Stimulated activated CD8-positive, alpha-beta memory T cell treated with anti-CD3 and anti-CD28 coated beads, Interleukin-7, amount 100 ng/mL, for 4 hours (primary cell): ENCODE measurements at places on chromosomes 4 and X.

DNA sequence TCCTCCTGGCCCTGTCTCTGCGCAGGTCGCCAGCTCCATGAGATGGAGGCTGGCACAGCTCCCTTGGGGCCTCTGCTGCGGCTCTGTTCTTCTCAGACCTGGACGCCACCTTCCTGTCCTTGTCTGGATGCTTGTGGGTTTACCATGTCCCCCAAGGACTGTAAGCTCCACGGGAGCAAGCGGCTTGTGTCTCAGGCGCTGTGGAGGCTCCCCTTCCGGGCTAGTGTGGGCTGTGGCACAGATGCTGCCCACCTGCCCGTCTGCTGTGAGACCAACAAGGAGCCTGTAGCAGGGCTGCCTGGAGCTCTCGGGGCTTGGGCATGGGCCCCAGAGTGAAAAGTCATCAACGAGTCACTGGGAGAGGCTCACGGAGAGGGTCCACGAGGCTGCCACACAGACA is 25.2 kb downstream of the NAT8L start:
- DNase-seq = no peak

GRCh38 chr4:78250500-78250899 is 193.4 kb downstream of the FRAS1 start:
- no peak for DNase-seq

DNA sequence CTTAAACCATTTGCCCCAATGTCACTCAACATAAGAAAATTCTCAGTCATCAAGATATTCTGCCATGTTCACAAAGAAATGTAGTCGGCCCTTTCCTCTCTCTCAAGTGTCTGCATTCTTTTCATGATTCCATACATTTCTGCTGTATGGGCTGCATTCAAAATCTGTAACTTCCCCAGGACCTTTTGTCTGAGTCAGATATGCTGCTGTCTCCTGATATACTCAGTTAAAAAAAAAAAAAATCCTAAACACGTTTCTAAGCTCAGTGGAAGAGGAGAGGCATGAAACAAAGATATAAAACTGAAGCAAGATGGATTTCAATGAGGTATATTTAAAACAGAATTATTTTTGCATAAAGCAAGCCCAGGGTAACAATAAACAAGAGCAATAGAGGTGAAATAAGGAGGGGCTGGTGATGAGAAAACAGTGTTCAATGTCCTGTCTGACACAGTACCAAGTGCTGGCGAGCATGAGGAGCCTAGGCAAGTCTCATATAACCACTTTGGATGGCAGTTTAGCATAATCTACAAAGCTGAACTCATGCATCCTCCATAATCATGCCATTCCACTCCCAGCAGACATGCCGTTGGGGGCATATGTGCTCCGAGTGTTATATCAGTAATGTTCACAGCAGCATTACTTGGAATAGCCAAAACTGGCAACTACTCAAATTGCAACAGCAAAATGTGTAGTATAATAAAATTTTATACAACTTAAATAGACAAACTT is 76.7 kb downstream of the MANBA start:
- DNase-seq = no peak

- no peak for DNase-seq
These were observed 71.4 kb downstream of the AREG start for GRCh38 chr4:74516303-74516702.

DNA sequence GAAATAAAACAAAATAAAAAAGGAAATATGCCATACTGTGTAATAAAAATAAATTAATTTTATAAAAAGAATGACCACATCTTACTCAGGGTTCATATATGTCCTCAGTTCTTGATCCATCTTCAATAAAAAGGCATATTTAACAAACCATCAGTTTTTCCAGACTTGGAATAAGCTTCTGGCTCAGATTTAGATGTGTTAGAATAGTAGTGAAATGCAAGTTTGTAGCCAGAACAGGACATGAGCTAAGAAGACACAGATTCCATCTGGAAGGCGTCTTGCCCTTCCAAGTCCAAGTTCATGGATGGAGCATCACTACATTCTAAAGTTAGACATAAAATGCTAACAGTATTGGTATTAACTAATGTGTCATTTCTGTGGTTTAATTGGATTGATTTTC is 10.3 kb upstream of the LSM6 start:
- no peak for DNase-seq

DNA sequence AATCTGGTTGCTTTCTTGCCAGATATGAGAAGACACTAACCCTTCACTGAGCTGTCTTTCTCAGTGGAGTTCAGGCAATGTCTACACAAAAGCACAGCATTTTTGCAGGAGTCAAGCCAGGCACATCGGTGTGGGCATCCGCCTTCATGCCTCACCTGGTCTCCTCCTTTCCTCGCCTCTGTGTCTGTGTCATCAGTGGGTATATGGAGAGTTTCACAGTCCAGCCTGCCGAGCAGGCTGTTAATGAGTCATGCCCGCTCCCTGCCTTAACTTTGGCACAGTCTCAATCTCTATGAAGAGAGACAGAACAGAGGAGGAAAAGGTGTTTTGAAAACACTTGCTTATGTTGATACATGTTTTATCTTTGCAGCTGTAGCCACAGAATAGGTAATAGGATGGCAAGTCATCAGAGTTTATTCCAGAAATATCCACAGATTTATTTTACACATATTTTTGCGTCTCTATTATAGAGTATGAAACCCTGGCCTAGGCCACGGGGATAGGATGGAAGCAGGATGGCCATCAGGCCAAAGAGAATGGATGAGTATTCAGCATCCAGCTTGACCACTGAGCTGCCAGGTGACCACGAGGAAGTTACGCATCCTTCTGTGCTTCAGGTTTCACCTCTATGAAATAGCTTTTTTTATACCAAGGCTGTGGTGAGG is 32.8 kb upstream of the MAML3 start:
- DNase-seq = no peak

- DNase-seq = no peak
These were observed 443.1 kb upstream of the PITX2 start for GRCh38 chr4:111066001-111066400.

DNA sequence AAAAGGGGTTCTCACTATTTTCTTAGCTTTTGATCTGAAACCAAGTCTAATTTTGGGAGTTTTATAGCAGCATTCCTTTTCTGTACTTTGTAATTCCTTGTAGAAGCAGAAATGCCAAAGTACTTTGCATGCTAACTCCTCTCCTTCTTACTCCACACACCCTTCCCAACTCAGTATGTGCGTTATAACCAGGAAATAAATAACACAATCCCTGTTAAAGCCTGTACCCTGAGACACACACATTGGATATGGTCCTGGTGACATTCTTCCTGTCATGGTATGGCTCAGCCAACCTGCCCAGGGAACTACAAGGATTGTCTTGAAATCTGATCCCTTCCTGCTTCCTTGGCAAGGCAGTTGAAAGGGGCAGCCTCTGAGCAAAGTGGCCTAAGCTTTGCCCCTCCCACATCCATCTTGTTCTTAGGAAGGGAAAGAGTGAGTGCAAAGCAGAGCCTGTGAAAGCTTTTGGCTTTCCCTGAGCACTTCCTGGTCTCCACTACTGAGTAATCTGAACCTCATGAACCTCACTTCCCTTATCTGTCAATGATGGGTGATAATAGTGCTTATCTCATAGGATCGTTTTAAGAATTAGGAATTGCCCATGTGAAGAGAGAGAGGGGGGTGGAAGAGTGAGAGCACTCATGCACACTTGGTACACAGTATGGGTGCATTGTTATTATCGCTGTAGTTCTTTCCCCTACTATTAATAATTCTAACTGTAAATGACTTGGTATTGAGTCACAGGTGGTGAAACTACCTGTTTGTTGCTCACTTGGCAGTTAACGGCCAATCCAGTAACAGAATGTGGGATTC is 109.3 kb downstream of the AFF2 start:
- DNase-seq = no peak

DNA sequence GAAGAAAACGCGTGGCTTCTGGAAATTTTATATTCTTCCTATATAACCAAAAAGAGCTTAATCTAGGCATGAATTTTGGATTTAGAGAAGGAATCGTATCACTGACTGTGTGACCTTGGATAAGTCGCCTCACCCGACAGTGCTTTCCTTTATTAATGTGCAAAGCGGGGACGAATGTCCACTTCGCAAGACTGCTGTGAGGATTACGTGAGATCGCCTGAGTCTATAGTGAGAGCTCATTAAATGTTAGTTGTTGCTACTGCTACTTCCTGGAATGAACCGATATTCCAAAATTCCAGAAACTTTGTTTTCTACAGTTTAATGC is 448 bp upstream of the TBC1D8B start:
- no peak for DNase-seq

DNA sequence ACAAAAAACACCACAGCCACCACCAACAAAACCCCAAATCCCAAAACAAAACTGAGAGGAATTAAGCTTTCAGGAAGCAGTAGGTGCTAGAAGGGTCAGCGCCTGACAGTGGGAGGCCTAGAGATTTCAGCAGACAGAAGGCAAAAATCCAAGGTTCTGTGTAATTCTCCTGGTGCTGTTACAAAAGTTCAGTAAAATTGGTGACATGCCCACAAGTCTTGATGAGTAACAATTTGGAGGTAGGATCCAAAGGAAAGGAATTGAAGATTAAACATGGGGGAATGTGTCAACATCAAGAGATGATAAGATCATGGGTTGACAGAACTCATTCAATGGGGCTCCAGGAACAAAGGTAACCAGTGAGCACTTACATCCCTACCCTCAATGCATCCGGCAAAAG is 653.8 kb upstream of the CPEB2 start:
- DNase-seq = no peak

DNA sequence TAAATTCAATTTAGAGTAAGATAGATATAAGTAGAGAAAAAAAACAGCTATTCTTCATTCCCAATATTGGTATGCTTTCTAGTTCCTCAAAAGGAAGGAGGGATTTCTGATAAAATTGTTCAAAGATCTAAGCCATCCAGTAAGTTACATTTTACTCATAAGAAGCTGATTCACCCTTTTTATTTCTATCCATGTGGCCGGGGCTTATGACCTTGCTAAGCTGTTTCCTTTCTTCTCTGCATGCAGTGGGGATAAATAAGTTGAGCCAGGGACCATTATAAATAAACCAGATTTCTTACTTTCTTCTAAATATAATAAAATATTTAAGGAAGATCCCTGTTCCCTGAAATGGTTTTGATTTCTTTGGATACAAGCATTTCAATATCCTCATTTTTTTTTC is 502.3 kb downstream of the PDHA2 start:
- no peak for DNase-seq

DNA sequence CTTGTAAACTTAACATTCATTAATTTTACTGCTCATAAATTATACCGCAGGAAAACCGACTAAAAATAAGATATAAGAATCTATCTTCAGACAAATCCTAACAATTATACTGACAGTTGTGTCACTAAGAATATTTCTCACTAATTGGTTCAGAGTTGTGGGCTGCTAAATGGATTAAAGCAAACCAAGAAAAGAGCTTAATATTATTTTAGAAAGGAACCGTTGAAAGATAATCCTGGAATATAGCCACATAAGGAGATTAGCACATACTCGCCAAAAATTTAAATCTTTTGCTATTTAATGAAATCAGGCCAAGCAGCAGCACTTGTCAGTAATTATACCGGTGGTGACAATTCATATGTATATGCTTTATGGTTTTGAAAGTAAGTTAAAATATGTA is 132.8 kb downstream of the SLIT2 start:
- DNase-seq = no peak

- DNase-seq = no peak
These were observed 120.1 kb downstream of the GC start for GRCh38 chr4:71663780-71664179.

DNA sequence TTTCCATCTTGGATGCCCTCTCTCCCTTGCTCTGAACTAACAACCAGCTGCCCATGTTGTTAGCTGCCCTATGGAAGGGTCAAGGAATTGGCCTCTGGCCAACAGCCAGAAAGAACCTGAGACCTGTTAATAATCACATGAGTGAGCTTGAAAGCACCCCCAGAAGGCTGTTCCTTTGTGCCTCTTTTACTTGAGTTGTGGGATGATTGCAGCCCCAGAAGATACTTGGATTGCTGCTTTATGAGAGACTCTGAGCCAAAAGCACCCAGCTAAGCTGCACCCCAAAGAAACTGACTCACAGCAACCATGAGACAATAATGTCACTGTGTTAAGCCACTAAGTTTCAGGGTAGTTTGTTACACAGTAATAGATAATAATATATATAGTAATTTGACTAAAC is 73.3 kb downstream of the FRYL start:
- DNase-seq = no peak

DNA sequence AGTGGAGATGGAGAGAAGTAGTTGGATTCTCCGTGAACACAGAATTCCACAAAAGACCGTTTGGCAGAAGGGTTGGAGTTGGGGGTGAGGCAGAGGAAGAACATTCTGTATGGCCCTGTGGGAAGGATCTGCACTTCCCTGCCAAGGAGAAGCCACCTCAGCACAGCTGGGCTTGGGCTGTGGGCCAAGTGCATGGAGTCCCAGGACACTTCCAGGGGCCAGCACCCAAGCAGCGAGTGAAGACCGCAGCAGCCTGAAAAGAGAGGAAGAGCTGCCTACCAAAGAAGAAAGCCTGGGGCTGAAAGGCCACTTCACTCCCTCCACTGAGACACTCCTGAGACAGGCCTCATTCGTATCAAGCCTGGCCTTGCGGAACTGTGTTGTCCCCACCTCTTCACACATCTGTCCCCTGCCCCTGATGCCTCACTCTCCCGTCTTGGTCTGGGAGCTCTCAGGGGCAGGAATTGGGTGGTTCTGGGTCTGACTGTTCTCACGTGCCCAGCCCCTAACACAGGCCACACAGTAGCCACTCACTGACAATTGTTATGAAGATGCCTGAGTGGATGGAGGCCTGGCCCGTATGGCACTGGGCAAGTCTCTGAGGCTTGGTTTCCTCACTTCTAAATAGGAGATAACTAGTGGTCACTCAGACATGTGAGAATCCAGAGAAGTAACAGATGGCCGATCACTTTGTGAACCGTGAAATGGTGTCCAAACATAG is 3.3 kb upstream of the AWAT2 start:
- DNase-seq = no peak

DNA sequence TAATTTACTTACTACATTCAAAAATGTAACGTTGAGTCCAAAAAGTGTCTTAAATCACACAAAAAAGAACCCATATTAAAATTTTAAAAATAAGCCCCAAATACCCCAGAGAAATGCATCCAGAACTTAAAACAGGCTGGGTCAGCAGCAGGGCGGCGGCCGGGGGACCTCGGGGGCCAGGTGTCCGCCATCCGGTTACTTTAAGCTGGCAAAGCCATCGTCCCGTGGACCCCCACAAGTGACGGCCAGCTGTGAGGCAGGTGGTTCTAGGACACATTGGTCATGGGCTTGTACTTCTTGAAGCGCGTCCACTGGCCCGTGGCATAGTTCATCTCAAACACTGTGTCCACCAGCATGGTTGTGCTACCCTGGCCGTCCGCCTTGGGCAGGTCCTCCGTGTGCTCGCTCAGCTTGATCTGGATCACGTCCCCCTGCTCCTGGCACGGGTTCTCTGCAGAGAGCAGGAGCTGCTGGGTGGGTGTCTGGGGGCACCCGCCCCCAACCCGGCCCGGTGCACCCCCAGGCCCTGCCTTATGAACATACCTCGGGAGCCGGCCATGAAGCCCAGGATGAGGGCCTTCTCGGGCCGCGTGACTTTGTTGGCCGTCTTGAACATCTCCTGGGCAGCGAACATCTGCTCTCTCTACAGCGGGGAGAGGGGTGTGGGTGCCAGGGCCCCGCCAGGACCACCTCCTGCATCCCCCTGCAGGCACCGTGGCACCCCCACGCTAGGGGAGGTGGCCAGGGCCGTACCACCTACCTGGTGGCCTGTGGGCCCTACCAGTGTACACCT is 25.5 kb downstream of the NELFA start:
- DNase-seq = no peak
